ENCODE measurements at places on chromosomes 5 and 9.

DNA sequence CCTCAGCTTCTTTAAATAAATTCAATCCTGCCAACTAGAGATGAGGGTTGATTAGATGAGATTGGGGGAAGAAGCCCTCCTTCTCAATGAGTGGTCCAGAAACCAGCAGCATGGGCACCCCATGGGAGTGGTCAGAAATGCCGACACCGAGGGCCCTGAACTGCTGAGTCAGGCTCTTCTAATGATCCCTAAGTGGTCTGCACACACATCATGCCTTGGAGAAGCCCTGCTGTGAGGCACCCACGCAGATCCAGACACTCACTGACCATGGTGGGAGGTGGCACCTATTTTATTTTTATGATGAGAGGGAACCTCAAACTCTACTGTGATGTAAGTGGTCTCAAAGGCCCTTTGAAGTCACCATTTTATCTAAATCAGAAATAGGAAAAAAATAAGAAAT lies 72.3 kb upstream of the BOD1 start:
- DNase-seq = no peak

- DNase-seq = no peak
Measured at GRCh38 chr5:124698770-124699169, 47.7 kb downstream of the ZNF608 start.

DNA sequence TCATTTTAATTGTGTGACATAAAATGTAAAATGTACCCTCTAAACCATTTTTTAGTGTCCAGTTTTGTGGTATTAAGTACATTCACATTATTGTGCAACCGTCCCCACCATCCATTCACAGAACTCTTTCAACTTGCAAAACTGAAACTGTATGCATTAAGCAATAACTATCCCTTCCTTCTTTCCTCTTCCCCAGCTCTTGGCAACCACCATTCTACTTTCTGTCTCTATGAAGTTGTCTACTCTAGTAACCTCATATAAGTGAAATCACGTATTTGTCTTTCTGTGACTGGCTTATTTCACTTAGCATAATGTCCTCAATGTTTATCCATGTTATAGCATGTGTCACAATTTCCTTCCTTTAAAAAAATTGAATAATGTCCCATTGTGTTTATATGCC lies 142.4 kb downstream of the C9orf152 start:
- DNase-seq = no peak

DNA sequence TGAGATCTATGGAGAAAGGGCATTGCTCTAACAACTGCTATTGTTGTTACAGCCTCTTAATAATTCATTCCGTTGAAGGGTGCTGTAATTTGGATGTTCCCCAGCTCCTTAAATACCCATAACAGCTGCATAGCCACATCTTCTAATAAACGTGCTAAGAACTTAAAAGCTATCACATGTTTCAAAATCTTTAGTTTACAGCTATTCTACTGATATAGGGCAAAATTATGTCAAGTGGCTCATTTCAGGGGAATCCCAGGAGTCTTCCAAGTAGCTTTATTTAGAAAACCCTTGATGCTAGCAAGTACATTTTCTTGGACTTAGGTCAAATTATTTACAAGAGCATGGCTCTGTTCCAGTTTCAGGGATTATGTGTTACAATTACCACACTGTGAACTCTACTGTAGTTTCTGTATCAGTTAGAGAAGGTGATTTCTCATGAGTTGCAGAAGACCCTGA lies 990.4 kb upstream of the ACO1 start:
- peak; percentile 15 for DNase-seq

DNA sequence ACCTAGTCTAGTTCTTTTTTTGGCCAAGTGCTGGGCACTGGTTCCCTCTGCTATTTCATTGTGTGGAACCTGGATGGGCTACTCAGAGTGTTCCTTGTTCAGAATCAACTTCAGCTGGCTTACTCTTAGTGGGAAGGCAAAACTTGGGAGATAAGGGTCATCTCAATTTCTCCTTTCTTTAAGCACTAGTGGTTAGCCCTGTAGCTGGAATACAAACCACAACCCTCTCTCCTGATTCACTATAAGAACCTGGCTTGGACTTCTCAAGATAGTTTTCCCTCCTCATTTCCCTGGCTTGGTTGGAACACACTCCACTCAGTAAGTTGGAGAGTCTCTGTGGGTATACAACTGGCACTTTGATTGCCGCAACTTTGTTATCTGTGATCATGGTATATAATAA lies 35.1 kb downstream of the GRIA1 start:
- no peak for DNase-seq

DNA sequence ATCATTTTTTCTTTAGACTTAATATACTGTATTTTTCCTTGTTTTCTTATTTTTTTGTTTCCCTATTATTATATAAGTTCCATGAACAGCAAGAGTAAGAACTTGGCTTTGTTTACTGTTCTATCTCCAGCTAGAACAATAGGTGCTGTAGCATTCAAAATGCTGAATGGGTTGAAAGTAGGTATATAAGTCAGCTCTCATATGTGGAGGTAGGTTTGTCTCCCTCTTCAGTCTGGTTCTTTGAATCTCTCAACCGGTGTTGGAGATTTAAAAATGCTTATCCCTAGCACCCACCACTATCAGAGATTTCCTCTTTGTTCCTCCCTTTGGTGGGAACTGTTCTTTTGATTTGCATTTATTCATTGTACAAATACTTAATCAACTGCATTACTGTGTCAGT lies 87.5 kb upstream of the FSD1L start:
- no peak for DNase-seq

- peak; percentile 57 for DNase-seq
Measured at GRCh38 chr5:173232499-173233346, 2.3 kb downstream of the NKX2-5 start.

GRCh38 chr5:32421075-32421474 lies 23.5 kb downstream of the ZFR start:
- no peak for DNase-seq

DNA sequence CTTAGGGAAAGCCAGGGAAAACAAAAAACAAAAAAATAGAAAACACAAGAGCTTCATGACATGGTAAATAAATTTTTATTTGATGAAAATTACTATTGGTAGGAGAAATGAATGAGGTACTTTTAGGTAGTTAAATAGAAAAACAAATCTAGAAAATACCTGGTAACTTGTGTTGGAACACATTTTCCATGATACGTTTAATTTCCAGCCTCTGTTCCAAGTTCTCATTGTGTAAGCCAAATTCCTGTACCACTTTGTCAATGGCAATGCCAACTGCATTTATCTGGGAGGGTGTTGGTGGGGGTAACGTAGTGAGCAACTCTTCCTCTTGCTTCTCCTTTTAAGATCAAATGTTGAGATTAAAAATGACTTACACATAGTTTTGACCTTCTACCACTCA lies 9.4 kb downstream of the TUT7 start:
- no peak for DNase-seq

DNA sequence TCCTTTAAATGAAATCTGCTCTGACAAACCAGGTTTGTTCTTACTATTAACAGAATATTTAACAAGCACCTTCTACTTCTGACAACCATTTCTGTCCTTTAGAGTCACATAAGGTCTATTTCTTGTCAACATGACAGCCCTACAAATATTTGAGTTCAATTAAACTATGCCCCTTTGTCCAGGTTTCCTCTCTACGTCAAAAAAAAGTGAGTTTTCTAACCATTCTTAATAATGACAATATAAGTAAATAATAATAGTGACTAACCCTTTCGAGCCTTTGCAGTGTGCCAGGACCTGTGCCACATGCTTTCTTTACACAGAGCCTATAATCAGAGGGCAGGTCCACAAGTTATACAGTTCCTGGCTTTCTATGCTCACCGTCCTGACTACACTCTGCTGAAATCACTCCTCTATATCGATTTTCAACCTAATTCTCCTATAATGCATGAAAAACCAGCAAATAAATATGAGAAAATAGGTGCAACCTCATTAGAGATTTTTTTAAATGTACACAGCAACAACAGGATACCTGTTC lies 115.0 kb downstream of the CDK5RAP2 start:
- no peak for DNase-seq

- peak; percentile 72 for DNase-seq
Measured at GRCh38 chr5:141877356-141878185, 639 bp downstream of the PCDH1 start.

- no peak for DNase-seq
Measured at GRCh38 chr9:121562301-121562700, 62.7 kb upstream of the GGTA1 start.

DNA sequence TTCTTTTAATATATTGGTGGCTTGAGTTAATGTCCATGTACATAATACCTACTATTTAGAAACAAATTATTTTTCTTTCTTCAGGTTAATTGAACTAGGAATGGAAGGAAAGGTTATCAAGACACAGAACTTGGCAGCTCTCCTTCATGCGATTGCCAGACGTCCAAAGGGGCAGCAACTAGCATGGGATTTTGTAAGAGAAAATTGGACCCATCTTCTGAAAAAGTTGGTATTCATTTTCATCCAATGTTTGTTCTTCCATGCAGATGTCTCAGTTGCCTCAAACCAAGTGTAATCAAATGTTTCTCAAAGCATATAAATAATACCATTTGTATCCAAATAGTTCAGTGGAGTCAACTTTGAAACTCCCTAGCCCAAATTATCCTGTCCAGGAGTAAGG lies 22.6 kb upstream of the LNPEP start:
- no peak for DNase-seq

- no peak for DNase-seq
Measured at GRCh38 chr9:33378121-33378795, 24.1 kb downstream of the AQP7 start.

GRCh38 chr5:151897896-151898295 lies 26.8 kb downstream of the GLRA1 start:
- no peak for DNase-seq

GRCh38 chr5:131966551-131966950 lies 21.1 kb upstream of the MEIKIN start:
- no peak for DNase-seq

DNA sequence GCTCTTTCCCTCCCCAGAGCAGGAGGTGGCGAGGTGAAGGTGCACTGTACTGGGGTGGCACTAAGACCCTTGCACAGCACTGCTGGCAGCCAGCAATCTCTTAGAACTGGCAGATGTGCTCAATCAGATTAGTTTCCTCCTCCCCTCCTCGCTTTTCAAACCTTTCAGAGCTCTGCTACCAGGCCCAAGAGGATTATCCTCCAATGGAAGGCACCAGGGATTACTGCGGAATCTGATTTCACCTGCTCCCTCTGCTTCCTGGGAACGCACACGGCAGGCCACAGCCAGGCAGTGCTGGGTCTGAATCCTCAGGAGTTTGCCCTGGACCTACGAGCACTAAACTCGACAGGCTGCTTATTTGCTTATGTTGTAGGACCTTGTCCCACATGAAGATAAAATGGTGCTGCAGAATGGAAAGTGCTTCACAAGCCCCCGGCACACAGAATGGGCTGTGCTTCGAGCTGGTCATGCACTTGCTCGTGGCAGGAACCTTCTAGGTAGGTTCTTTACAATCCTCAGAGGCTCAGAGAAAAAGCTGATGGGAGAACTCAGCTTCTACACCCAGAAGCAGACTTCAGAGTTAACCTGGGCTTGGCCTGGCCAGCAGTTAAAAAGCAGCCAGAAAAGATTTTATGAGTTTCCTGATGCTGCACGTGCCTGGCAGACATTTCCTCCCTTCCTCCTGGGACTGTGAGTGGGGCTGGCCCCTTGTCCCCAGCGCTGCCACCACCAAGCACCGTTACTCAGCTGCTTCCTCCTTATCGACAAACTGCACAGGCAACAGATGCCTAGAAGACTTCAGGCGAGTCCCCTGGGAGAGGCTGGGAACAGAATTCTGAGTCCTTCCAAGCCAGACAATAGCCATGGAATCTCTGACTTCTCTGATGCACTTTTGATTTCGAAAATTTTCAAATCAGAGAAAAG lies 33.1 kb downstream of the FABP6 start:
- no peak for DNase-seq
